ENCODE measurements at places on chromosomes 16 and 17. TPM values are rescaled to one million over a fixed set of nuclear protein-coding genes. Genes with fewer than 3 reads are reported as not detected.

- H3K27ac ChIP-seq: peak overlapping the region; percentile 83
- H3K36me3 ChIP-seq: no peaks in the 10 kb centered on the region
- peaks cover 2% of the 10 kb centered on the region for H3K27me3 ChIP-seq
- peaks cover 46% of the 10 kb centered on the region for H3K4me1 ChIP-seq
- H3K4me3 ChIP-seq: peak overlapping the region; percentile 73
These were observed 805 bp upstream of the CLCN7 start for GRCh38 chr16:1475552-1476114.

- no peak overlapping the region for H3K4me3 ChIP-seq
- H3K36me3 ChIP-seq: no peaks in the 10 kb centered on the region
- no peak overlapping the region for H3K27ac ChIP-seq
These were observed 16.3 kb downstream of the ERAL1 start for GRCh38 chr17:28871056-28871579.

DNA sequence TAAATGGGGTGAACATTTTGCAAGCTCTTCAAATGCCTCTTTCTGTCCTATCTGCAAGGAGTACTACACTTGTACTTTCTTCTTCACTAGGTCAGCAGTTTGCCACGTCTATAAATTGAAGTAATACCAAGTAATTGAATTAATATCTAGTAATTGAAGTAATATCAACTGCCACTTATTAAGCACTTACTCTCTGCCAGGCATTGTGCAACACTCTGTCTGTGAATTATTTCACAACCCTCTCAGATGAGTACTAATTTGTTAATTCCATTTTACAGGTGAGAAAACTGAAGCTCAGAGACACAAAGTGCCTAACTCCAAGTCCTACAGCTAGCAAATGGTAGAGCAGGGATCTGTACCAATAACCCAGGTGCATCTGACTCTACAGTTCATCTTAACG is 4.1 kb downstream of the SDR42E1 start:
- no peak for DNase-seq
- H3K27me3 ChIP-seq: peaks cover 12% of the 10 kb centered on the region
- H3K4me1 ChIP-seq: no peaks in the 10 kb centered on the region
- H3K27ac ChIP-seq: no peak overlapping the region
- H3K36me3 ChIP-seq: no peaks in the 10 kb centered on the region

GRCh38 chr17:29807520-29808361 is 122.3 kb downstream of the SSH2 start:
- H3K36me3 ChIP-seq: no peaks in the 10 kb centered on the region
- H3K27ac ChIP-seq: no peak overlapping the region
- no peaks in the 10 kb centered on the region for H3K27me3 ChIP-seq
- no peak overlapping the region for H3K4me3 ChIP-seq

Gene AIPL1
- not detected for total RNA-seq

GRCh38 chr16:74775255-74775654 is 635 bp upstream of the FA2H start:
- no peak for DNase-seq
- H3K4me3 ChIP-seq: no peak overlapping the region

DNA sequence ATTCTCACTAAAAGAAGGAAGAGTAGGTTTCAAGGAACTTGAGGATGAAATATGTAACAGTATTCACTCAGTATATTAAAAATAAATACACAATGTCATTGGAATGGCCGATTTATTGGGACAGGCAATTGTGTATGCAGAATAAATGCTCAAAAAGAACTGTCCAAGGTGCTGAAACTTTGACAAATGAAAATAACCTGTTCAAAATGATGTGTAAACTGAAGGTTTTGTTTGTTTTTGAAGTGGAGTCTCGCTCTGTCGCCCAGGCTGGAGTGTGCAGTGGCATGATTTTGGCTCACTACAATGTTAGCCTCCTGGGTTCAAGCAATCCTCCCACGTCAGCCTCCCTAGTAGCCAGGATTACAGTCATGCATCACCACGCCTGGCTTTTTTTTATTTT is 318.7 kb upstream of the RBFOX1 start:
- H3K4me3 ChIP-seq: no peak overlapping the region
- H3K36me3 ChIP-seq: no peaks in the 10 kb centered on the region
- peak; percentile 40 for DNase-seq
- H3K27me3 ChIP-seq: no peaks in the 10 kb centered on the region
- H3K4me1 ChIP-seq: no peaks in the 10 kb centered on the region
- no peak overlapping the region for H3K27ac ChIP-seq

DNA sequence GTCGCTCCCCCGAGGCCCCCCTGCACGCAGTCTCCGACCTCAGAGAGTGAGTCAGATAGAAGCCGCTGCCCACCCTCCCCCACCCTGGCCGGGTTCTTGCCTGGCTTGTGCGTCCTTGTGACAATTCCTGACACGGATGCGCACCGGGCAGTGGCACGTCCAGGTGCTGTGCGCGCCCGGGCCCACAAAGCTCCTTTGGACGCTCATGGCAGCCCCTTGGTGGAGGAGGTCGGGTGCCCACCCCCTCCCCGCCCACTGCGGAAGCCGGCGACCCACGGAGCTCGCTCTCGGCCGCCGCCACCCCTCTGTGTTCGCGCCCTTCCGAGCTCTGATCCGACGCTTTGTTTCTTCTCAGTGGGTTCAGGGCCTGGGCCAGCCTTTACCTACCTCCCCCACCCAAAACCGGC is 662 bp upstream of the TUBB3 start:
- peak overlapping the region; percentile 88 for H3K27ac ChIP-seq
- no peaks in the 10 kb centered on the region for H3K27me3 ChIP-seq
- DNase-seq: peak; percentile 88
- H3K36me3 ChIP-seq: no peaks in the 10 kb centered on the region
- H3K4me1 ChIP-seq: peaks cover 58% of the 10 kb centered on the region

DNA sequence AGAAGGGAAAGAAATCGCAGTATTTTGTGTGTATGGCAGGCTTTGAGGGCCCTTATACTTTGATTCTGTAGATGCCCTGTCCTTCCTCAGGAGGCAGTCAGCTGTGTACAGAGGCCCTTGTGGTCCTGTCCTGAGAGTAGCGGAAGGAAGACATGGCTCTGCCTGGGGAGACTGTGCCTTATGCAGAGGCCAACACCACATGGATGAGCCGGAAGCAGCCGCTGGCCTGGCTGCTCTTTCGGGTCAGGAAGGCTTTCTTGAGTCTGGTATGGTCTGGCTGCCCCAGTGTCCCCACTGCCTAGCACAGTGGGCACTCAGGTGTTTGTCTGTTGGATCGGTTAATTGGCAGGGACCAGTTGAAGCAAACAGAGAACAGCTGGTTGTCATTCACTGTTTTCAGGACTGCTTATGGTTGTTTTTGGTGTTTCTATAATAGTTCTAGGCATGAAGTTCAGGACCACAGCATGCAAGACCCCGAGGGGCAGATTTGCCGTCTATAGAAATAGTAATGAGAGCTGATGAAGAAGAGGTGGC is 12.4 kb downstream of the USP10 start:
- H3K27me3 ChIP-seq: no peaks in the 10 kb centered on the region
- no peak for DNase-seq
- H3K36me3 ChIP-seq: peaks cover 47% of the 10 kb centered on the region
- H3K27ac ChIP-seq: no peak overlapping the region
- H3K4me1 ChIP-seq: peaks cover 73% of the 10 kb centered on the region

GRCh38 chr17:33964344-33964979 is 290.6 kb upstream of the CCL2 start:
- H3K27ac ChIP-seq: no peak overlapping the region
- peak; percentile 23 for DNase-seq
- no peak overlapping the region for H3K4me3 ChIP-seq
- H3K27me3 ChIP-seq: no peaks in the 10 kb centered on the region
- H3K4me1 ChIP-seq: no peaks in the 10 kb centered on the region

GRCh38 chr16:85037050-85037410 is 9.4 kb downstream of the KIAA0513 start:
- H3K27me3 ChIP-seq: no peaks in the 10 kb centered on the region
- peaks cover 7% of the 10 kb centered on the region for H3K4me1 ChIP-seq
- H3K4me3 ChIP-seq: no peak overlapping the region
- H3K27ac ChIP-seq: no peak overlapping the region
